ENCODE measurements at places on chromosomes 1 and 21.

DNA sequence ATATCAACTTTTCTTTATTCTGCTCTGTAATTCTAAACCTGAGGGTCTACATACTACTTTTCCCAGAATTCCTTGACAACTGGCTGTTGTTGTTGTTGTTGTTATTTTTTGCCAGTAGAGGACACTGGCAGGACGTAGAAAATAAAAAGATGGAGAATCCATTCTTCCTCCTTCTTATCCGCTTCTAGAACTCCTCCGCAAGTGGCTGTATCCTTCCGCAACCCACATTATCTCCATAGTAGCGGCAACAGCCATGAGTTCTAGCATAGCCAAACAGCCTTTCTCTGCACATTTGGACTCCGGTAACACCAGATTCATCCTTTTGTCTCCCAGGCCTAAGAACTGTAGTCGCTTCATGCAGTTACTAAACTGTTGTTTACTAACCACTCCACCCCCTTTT lies 91.1 kb upstream of the CACHD1 start:
- DNase-seq = no peak

DNA sequence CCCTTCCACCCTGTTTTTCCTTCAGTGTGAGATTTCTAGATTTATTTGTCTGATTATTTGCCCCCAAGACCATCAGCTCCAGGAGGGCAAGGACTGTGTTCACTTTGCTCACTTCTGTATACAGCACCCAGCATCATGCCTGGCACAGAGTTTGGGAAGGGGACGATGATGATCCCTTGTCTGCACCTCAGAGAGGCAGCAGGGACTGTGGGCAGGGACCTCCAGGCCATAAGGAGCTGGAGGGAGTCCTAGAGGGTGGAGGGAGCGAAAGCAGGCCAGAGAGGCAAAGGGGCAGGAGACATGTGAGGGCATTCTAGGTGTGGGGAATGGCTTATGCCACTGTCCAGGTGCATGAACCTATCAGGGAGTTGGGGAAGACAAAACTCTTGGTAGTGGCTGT lies 32.8 kb downstream of the H3-3A start:
- no peak for DNase-seq

- DNase-seq = no peak
These were observed 3.3 kb upstream of the FAM78B start for GRCh38 chr1:166170075-166170474.

DNA sequence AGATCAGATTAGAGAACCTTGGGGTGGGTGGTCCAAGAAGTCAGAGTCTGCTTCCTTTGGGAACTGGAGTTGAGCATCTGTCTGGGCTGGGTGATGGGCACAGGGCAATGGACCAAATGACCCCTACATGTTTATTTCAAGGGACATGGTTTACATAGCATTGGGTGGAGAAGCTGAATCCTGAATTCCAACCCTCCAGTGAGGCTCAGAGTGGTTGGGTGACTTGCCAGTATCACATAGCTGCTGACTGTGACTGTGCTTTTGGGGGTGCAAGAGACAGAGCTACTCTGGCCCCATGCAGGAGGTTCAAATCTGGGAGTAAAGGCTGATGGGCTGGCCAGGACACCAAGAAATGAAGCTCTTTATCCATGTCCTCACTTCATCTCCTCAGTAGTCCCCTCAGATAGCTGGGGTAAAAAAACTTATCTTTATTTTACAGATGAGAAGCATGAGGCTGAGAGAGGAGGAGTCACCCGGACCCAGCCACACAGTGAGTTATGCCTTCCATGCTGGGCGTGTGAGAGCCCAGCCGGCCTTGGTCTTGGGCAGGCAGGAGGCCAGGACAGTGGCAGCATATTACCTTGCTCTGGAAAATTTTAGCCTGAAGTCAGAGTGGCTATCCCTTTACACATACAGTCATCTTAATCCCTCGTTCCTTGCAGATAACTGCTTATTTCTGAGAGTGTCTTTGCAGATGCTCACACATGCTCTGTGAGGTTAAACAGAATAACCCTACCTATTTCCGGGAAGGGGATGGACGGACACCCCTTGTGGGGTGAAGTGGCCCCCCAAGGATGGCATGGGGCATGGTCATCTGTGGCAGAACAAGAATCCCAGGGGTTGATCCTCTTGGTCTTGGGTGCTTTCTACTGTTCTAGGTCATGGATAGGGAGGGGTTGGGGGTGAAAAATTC lies 2.8 kb upstream of the SERINC2 start:
- DNase-seq = no peak

DNA sequence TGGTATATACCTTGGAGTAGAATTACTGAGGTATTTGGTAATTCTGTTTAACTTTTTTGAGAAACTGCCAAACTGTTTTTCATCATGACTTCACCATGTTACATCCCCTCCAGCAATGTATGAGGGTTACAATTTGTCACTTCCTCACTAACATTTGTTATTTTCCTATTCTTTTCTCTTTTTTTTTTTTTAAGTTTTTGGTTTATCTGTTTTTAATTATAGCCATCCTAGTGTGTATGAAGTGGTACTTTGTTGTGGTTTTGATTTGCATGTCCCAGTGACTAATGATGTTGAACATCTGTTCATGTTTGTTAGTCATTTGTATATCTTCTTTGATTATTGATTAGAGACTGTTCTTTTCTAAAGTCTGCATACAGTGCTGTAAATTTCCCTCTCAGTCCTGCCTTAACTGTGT lies 147.3 kb downstream of the HS2ST1 start:
- peak; percentile 36 for DNase-seq

GRCh38 chr1:32208891-32209328 lies at the start of gene DCDC2B:
Gene DCDC2B, plus strand, starts transcription at chr1:32209089. Its CDS starts 5 bp downstream, at chr1:32209094.
- DNase-seq = no peak

- DNase-seq = no peak
These were observed 18.2 kb upstream of the CCDC27 start for GRCh38 chr1:3733883-3734589.

GRCh38 chr1:10211805-10212410 lies 1.5 kb downstream of the KIF1B start:
- no peak for DNase-seq

GRCh38 chr1:198304431-198304830 lies 147.6 kb downstream of the NEK7 start:
- DNase-seq = no peak

DNA sequence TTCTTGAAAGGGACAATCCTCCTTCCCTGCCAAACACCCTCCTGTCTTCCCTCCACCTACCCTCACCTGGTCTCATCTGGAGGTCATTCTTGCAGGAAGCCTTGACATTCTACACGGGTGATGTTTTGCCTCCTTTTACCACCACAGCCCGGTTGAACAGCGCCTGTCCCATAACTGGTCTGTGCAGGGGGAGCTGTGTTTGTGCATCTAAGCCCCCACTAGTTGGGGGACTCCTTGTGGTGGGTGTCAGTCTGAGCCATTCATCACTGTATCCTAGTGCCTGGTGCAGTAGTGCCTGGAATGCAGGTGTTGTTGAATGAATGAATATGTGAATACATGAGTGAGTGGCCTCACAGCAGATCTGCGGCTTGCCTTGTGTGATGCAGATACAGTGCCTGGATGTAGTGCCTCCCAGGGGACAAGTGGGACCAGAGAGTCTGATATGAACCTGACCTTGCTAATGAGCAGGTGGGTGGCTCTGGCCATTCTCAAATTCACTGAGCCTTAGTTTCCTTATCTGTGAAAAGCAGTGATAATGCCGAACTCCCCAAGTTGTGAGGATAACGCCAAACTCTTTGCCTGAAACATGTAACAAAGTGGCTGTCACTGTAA lies 79.8 kb downstream of the OMA1 start:
- no peak for DNase-seq

- DNase-seq = no peak
These were observed 23.7 kb downstream of the WARS2 start for GRCh38 chr1:119116725-119117124.

DNA sequence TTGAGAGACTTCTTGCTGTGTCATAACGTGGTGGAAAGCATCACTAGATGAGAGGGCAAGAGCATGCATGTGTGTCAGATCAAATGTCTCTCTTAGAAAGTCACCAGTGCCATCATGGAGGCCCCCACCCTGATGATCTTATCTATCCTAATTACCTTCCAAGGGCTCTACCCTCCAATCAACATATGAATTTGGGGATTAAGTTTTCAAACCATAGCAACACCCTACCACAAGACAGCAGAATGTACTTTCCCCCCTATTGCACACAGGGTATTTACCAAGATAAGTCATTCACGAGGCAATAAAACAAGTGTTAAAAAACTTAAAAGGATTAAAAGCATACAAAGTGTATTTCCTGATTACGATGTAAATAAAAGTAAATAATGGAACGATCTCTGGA lies 515.6 kb downstream of the LMO4 start:
- no peak for DNase-seq

DNA sequence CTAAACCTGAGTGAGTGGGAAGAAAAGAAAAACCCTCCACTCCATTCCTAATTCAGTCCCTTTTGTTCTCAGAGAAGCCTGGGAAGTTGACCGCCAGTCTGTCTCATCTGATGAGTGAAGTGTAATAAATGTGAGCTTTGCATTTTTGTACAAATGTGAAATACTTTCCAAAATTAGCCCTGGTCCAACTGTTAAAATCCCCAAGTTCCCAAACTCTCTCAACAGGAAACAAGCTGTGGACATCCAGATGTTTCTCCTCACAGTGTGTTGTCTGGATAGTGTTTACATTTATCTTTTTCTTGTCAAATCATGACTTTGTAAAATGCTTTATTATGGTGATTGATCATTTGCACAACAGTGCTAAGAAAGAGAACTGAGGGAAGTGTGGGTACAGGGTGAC lies 145.1 kb downstream of the TM2D1 start:
- DNase-seq = no peak

GRCh38 chr1:115456441-115456961 lies 118.5 kb upstream of the NGF start:
- no peak for DNase-seq

DNA sequence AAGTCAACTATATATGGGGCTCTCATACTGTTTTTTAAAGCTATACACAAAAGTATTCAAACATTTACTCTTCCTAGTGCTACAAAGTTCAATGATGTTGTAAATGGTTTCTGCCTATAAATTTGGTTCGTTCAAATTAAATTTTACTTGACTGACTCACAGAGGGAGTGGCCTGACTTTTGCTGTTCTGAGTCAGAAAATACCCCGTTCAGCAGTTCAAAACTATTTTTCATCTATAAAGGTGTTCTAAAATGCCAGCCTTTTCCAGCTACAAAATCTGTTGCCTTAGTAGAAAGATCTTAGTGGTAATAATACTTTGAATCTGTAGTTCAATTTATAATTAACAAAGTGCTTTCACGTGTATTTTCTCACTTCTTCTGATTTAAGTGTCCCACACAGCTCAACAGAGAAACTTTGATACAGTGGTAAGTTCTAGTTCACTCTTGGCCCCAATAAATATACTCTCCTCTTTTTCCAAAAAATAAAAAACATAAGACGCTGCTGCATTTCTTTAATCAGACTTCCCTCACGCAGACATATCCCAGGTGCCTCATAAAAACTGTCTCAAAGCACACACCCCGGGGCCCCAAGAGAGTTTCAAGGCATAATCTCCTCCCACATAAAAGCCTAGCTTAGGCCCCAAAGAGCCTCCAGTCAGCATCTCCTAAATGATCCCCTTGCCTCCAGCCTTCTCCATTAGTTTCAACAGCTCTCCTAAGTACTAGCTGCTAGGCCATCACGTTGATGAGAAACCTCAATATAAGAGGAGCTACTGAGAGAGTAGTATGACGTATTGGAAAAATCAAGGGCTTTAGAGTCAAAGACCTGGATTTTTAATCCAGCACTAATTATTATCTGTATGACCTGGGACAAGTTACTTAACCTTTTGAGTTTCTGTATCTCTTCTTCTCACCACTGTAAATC lies 3.2 kb downstream of the PTP4A2 start:
- no peak for DNase-seq

DNA sequence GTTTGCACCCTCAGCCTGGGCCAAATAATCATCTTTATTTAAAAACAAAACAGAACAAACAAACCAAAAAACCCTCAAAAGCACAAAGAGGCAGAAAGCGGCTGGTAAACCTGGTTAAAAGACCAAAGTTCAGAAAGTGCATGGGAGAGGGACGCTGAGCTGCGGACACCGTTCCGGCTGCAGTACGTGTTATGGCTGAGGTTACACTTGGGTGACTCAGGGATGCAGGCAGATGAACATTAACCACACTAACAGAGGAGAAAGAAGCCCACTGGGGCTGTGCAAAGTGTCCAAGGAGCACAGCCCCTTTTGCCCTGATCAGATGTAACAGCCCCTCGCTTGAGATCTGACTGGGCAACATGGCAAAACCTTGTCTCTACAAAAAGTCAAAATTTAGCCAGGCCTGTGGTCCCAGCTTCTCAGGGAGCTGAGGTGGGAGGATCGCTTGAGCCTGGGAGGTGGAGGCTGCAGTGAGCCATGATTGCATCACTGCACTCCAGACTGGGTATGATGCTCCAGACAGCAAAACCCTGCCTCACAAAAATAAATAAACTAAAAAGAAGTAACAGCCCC lies 28.3 kb downstream of the GPR157 start:
- DNase-seq = no peak

DNA sequence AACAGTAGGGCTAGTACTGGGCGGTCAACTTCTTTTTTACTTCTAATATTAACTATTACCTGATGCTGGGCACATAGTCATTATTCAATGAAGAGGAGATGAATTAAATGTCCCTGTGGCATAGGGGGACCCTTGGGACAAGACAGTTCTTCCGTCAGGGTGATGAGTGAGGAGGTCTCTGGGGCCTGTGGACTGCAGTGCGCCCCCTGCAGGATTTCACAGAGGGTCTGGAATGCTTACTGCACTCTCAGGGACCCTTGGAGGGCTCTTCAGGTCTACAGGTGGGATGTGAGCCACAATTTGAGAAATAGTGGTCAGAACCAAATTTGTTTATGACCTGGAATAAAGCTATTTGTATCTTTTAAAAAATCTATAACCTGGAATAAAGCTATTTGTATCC lies 149.4 kb downstream of the FAM78B start:
- DNase-seq = no peak

- no peak for DNase-seq
These were observed 4.2 kb upstream of the NVL start for GRCh38 chr1:224333939-224334786.

DNA sequence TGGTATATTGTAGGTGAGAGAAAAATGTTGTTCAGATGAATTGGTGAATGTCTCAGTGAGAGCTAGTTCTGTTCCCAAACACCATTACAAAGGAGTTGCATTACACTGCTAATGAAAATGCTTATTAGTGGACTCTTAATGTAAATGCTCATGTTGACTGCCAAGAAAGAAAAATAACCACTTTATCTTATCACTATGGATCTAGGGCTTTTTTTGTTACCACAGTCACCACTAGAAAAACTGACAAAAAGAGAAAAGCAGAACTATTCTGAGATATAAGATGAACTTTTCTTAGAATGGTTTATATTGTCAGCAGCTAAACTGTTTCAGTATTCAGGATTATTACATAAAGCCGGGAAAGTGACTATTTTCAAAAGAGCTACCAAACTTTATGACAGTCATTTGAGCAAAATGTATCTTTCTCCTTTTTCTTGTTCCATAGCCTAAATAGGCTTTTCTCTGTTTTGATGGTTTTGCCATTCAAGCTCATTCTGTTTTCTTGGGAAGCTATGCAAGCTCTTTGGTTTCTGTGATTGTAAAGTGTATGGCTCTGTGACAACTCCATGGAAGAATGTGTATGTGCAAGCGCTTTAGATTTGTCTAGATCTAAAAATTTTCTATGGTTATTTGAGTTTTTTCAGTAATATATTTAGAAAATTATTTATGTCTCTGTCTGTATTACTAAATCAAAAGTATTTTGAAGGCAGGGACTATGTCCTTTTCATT lies 64.2 kb upstream of the DPH5 start:
- no peak for DNase-seq

GRCh38 chr21:42061195-42061985 lies 9.7 kb upstream of the UMODL1 start:
- DNase-seq = no peak

GRCh38 chr21:36436829-36437744 lies 42.8 kb downstream of the CLDN14 start:
- no peak for DNase-seq
